ENCODE measurements at places on chromosomes 1 and 21.

DNA sequence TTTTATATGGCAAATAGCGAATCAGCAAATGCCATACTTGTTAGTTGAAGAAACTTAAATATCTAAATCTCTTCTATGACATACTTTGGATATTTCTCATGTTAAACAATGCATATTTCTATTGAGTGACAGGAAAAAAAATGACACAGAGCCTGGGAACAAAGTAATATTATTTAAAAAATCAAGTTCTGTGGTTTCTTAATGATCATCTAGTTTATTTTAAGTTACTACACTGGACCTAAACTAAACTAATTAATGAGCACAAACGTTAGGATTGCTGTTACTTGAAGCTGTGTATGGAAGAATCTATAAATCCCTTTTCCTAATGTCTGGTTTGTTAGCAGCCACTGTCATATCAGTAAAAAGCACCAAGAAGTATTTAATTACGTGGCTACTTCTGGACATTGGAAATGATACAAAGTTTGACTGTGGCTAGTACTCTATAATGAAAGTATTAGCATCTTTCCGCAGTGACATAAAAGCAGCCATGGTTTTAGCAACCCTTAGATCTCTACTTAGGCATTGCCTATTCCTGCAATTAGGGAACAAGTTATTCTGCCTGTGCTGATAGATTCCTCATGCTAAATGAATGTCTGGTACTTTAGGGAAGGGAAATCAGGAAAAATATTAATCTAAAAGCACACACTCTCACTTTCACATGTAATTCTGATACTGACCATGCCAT lies 981.7 kb upstream of the B3GALT2 start:
- DNase-seq: no peak

GRCh38 chr1:43495204-43495603 lies 35.5 kb upstream of the PTPRF start:
- DNase-seq: no peak

GRCh38 chr1:156927215-156928042 lies 7.0 kb downstream of the LRRC71 start:
- DNase-seq: peak; percentile 80

- DNase-seq: no peak
Observed at GRCh38 chr1:245118066-245118465, 36.7 kb upstream of the KIF26B start.

DNA sequence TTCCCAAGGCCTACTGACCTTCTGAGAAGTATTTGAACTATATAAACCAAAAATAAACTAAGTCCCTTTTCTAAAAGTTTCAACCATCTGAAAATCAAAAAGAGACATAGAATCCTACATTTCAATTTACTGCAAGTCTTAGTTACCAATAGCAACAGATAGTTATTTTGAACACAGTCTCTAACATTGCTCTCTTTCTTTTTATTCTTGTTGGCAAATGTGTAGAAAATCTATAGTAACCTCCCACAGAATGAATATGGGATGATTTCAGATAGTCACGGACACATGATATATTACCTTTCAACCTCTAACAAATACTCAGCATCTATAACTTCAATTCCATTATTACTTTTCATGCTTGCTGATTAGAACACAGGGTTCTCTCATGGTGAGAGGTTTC lies 68.9 kb upstream of the RAB3GAP2 start:
- DNase-seq: no peak

DNA sequence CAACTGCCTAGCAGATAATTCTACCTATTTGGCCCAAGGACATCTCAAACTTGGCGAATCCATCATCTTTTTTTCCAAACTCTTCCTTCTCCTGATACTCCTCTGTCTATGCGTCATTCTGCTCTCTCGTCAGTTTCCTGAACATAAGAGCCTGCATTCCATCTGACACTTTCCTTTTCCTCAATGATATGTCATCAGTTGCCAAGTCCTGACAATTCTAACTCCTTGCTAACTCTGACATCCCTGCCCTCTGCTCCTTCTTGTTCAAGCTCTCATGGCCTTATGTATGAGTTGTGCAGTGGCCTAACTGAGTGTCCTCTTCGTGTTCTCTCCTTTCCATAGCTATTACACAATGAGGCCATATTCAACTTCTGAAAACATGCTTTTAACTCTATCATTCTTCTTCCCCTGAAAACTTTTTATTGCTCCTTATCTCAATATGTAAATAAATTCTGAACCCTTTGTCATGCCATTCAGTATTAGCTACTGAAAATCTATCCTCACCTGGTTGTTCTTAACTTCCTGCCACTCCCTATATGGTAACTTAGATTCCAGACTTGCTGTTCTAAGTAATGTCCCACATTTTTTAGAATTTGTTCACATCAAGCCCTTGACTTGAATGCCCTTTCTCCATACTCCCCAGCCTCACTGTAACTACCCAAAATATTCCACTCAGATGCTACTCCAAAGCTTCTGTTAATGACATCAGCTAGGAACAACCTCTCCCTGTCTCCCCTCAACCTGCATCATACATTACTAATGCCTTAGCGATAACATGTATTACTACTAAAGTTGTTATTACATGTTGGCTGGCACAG lies 11.5 kb downstream of the PALMD start:
- no peak for DNase-seq

DNA sequence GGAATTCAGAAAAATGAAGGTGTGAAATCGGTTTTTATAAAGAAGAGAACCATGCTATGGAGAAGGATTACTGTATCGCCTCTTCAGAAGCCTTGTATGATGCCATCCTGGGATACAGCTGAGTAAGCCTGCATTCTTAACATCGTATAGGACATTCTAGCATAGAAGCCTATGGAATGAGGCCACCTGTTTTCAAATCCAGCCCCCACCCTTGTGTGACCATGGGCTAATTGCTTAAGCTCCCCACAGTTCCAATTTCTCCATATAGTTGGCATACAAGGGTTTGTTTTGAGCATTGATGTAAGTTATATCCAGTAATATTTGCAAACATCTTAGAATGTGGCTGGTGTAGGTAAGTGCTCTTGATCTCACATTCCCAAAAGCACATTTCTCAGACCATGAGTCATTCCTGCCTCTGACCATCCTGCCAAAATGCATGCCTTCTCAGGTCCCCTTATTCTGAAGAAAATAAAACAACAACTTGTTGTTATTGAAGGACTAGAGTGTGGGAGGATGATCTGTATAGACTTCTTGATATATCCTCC lies 1.5 kb downstream of the OR14A2 start:
- DNase-seq: no peak

GRCh38 chr1:91603409-91603808 lies 102.8 kb downstream of the CDC7 start:
- no peak for DNase-seq

GRCh38 chr1:220875260-220875659 lies 4.0 kb upstream of the HLX start:
- peak; percentile 32 for DNase-seq

DNA sequence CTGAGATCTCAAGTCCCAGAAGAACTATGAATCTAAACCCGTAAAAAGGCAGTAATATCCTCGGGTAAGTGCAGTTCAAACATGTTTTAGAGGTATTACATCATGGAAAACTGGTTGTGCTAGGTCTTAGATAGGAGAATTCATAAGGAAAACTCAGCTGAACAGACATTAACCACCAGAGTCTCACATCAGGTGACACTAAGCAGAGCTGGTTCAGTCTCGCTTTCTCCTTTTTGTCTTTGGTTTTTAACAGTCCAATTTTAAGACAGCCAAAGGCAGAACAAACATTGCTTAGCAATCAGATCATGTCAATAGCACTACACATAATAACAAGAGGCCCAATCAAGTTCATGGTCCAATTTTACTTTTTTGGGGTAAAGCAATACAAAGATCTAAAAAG lies 63.1 kb upstream of the MUTYH start:
- DNase-seq: no peak
